ENCODE measurements at places on chromosomes 7 and 10. TPM values are rescaled to one million over a fixed set of nuclear protein-coding genes. Genes with fewer than 3 reads are reported as not detected.

DNA sequence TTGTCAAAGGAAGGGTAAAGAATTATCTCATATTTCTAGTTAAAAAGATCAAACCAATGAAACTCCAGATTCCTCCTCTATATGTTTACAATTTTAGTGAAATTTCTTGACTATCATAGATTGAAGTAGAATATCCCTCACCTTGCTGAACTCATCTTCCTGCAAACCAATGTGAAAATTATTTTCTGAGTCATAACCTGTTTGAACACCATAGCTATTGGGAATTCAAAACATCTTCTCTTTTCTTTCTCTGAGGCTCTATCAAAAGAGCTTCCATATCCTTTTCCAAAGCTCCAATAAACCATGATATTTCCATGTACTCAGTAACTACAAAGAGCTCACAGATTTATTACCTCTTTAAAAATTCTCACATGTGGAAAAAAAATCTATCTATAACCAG is 134.3 kb downstream of the DOCK4 start:
- DNase-seq = no peak

DNA sequence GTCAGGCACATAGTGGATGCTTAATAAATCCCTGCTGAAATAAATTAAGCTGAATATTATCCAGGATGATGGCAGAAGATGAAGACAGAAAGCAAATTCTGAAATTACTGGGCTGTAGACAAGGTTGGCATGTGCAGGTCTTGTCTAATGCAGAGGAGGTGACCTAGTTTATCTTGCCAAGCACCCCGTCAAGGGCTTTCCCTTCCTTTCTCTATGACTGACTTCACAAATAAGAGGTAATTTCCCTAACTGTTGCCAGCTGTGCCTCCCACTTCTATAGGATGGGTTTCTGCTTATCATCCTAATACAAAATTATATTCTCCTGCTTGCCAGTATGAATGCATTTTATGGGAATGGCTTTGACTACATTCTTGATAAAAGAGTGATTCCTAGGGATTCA is 38.0 kb downstream of the LHFPL3 start:
- no peak for DNase-seq

GRCh38 chr7:143495851-143496250 is 18.2 kb downstream of the TAS2R41 start:
- DNase-seq = no peak

Gene GPER1
- 6.7 TPM for total RNA-seq

Gene SNX8
- total RNA-seq = 37.6 TPM

Gene ASAH2
- total RNA-seq = 3.7 TPM

Data from right cardiac atrium (tissue), 5 donors.